ENCODE measurements at places on chromosomes 13 and 19.
A peak's percentile ranks its signal among the peaks of the same experiment; 100 is the strongest.

GRCh38 chr13:71613066-71613745 lies 253.8 kb downstream of the DACH1 start:
- DNase-seq: no peak

DNA sequence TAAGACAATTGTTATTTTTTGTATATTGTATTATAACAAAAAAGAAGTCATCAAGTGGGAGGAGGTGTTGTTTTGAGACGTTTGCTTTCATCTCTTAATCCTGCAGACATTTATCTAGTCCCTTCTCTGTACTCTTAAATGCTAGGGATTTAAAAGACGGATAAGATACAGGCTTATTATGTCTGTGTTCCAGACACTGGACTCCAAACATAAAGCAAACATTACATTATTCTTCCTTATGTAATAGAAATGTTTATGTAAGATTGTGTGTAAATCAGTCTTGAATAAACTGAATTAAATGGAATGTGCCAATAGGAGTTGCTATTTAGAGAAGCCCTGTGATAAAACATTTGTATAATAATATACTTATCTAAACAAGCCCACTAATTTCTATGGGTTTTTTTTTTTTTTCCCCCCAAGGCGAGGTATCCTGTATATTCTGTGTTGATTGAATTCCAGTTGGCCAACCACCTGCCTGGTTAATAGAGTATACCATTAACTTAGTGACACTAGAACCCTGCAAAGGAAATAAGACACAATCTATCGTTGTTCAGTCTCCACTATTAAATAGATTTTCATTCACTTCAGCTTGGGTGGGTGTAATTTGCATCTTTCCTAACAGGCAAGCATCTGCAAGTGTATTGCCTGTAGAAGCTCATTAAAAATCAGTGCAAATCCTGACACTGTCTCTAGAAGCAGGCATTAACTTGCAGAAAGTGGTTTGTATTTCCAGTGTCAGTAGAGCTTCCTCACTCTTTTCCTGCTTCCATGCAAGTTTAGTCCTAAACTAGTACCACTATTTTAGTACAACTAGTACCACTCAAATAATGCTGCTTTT lies 69.0 kb downstream of the LRCH1 start:
- no peak for DNase-seq

DNA sequence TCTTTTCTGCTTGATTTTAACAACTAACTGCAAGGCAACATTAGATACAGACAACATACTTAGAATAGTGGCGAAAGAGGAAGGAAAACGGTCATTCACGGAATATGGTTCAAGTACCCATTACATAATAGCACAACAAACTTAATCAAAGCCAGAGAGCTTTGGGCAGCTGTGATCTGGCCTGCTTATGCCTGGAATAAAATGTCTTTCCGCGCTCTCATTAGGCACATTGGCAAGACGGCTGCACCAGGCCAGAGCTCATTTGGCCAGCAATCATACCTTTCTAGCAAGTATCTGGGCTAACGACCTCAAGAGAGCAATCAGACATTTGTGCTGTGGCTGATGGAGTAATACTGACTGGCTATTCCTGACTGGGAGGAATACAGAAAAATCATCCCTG lies 112.8 kb downstream of the NALCN start:
- DNase-seq: no peak

DNA sequence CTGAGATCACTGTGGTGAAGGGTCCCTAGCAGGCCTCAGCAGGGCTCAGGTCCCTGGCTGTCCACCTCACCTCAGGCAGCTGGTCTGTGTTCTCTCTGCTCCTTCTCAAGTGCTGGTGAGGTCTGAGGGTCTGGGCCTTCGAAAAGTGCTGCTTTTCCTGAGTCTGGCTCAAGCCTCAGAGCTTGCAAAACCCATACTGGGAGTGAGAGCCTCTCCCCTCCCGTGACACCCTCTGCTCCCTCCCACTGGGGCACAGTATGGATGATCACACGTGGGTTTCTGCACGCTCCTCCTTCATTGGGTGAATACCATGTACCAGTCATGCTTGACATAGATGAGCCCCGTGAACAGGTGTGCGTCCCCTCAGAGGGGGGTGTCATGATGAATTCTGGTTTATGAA lies 73.3 kb upstream of the WASF3 start:
- no peak for DNase-seq

GRCh38 chr19:28221736-28222135 lies 991.2 kb downstream of the UQCRFS1 start:
- DNase-seq: no peak

DNA sequence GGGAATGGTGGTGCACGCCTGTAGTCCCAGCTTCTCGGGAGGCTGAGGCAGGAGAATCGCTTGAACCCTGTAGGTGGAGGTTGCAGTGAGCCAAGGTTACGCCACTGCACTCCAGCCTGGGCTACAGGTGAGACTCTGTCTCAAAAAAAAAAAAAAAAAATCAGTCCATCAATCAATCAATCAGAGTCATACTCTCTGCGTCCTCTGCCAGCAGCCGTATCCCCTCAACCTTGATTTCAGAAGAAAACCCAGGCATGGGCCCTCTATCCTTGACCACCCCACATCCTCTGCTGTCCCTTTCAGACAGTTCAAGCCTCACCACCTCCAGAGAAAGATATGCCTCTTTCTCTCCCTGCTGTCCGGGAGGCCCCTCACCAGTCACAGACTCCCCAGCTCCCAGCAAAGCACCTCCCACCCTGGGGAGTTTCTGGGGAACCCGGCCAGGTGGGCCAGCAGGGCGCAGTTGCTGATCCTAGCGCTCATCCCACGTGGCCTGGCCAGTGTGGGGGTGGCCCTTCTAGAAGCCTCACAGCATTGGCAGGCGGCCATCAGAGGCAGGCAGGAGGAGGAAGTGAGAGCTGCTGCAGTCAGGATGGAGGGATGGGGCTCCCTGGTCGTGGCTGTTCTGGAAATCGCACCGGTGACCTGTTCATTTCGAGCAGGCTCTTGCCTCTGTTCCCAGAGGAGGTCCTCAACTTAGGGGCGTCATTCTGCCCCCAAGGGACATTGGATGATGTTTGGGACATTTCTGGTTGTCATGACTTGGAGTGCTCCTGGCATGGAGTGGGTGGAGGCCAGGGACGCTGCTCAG lies 10.2 kb upstream of the JSRP1 start:
- no peak for DNase-seq

GRCh38 chr13:78121001-78121400 lies 202.4 kb upstream of the EDNRB start:
- DNase-seq: no peak

DNA sequence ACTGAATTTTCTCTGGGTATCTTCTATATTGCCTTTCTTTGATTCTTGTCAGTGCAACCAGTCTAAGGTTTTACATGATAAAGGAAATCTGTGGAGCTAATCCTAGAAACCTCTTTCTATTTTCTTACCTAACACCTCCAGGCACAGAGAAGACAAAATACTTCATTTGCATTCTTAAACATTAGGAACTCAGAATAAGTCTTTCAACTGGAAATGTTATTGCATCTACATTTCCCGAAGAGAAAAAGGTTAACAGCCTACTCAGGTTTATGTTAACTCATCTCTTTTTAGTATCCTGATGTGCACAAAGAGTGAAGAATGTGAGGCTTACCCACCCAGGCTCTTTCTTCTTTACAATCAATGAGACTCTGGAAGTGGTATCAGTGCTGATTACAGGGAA lies 106.7 kb downstream of the PCCA start:
- DNase-seq: no peak

- DNase-seq: no peak
These were observed 82.6 kb downstream of the KATNAL1 start for GRCh38 chr13:30224732-30225131.

- DNase-seq: peak; percentile 21
These were observed 17.7 kb downstream of the NFIX start for GRCh38 chr19:13012690-13013608.

- DNase-seq: peak; percentile 5
These were observed 140.7 kb downstream of the KCTD12 start for GRCh38 chr13:76745261-76746200.

DNA sequence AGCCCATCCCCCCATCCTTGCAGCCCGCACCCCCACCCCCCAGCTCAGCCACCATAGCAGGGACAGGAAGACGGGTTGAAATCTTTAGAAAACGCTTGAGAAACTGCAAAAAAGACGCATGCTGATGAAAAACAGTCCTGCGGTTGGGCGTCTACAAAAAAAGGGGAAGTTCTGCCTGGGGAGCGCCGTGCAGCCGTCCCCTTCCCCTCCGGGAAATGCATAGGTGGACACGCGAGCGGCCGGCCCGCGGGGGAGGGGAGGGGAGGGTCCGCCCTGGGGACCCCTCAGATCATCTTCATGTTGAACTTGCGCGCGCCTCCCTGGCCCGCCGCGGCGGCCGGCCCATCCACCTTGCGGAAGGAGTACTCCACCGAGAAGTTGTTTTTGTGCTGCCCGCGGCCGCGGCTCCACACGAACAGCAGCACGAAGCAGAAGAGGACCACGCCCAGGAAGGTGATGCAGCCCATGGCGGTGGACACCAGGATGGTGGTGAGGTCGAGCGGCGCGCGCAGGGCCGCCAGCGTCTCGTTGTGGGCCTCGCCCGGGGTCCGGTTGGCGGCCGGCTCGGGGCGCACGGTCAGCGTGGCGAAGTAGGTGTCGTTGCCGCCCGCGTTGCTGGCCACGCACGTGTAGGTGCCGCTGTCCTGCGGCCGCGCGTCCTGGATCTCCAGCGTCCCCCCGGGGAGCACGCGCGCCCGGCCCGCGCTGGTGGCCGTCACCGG lies 7.9 kb upstream of the PEAK3 start:
- DNase-seq: peak; percentile 58

DNA sequence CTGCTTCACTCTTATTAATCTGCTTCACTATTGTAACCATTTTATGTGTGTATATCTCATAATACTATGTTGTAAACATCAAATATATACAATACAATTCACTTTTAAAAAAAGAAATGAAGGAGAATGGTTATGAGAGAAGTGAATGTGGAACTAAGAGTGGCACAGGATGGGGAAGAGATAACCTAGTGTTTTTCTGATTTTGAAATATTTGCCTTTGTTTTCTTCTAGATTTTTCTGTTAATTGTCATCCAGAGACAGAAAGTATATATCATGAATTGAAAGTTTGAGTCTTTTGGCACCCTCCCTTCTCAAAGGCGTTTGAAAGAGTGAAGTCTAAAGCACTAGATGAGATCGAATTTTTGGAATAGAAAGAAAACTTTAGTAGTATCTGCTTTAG lies 2.8 kb downstream of the DNAJC3 start:
- DNase-seq: no peak

DNA sequence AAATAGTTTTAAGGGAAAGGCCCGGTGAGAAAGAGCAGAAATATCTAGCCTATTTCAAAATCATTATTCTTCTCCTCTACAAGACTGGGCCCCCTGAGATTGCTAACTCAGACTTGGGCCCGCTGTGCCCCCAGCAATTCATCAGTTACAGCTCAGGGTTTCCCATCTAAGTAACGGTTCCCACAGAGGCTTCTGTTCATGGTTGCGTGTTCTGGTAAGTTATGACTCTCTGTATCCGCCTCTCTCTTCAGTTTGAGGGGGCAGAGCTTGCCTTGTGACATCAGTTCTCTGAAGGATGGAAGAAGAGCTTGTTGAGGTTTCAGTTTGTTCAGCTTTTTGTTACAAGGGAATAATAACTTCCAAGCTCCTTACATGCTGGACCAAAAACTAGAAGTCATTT lies 11.6 kb downstream of the ZNF57 start:
- DNase-seq: no peak

Measured in CD4-positive, alpha-beta T cell treated with Interleukin-12 subunit alpha and Interleukin-12 subunit beta, for 1 hour (primary cell).